EL (cell line): ENCODE measurements at places on chromosomes 5 and 9.

- DNase-seq: no peak
Measured at GRCh38 chr5:170639221-170639925, 135.6 kb downstream of the KCNIP1 start.

GRCh38 chr5:27682600-27682999, 644.2 kb upstream of the CDH9 start:
- DNase-seq: no peak

GRCh38 chr9:38360839-38361472, 31.5 kb upstream of the ALDH1B1 start:
- DNase-seq: no peak

DNA sequence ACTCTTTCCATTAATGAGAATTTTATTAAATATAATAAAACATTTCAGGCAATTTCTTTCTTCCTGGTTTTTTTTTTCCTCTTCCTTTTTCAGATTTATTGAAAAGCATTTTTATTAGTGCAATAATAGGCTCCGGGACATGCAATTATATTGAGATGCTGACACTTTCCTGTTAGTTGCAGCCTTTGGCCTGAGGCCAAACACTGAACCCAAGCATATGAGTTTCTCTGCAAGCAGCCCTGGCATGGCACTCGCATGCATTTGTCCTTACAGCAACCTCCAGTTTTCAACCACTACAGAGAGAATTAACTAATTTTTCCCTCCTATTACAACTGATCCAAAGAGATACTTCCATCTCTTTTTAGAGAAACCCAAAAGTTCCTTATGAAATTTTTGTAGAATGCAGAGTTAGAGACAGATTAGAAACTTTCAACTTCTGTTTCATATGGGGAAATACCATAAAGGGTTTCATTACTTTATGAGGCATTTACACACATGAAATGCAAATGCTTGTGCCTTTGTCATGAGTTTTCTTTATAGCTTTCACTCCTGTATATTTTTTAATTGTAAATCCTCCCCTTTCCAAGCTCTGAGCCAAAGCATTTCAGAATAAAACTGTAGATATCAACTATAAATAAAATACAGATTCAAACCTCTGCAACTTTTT, 183.0 kb downstream of the CETN3 start:
- DNase-seq: no peak

GRCh38 chr9:93156475-93157008, 22.5 kb upstream of the NINJ1 start:
- no peak for DNase-seq

DNA sequence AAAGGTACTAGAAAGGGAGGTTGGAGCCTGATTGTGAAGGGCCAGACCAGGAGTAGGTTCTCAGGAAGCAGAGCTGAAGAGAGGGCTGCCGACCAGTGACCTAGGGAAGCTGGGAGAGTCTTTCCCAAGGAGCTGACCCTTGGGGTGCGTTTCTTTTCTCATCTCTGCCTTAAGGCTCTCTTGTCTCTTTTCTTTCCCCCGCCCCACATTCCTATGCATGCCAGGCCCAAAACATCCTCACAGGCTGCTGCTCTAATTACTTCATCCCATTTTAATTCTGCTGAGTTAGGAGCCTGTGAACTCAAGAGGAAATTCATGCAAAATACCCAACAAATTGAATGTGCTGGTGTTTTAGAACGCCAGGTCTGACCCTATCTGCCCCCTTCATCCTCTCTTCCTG, 46.9 kb upstream of the HSPA9 start:
- no peak for DNase-seq

GRCh38 chr5:177304392-177305119, 957 bp downstream of the PRELID1 start:
- DNase-seq: peak; percentile 38

GRCh38 chr5:27608992-27609391, 570.6 kb upstream of the CDH9 start:
- DNase-seq: no peak
